ENCODE measurements at places on chromosomes 7 and 10.

DNA sequence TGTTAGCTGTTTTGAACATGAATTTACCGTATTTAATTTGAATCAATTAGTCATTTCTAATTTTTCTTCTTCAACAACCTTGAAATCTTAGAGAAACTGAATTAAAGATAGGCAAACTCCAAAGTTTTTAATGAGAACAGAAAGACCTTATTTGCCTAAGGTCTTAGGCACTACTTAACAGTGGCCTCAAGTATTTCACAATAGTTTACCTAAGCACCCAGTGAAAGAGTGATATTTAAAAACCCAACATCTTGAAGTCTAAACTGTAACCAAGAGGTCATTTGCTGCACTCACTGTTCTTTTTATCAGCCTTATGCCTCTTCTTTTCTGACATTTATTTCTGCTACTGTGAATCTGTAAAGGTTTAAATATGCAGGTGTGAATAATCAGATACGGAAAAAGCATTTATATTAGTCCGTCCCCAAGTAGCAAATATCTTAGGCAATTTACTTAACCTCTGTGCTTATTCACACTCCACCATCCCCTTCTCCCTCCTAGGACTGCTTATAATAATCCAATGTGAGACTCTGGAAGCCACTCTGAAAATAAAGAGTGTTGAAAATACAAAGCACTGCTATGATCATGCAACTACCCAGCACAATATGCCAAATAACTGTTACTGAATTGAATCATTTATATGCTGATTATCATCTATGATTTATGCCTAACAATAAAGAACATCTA is 105.7 kb downstream of the ELAPOR2 start:
- DNase-seq, result no peak

DNA sequence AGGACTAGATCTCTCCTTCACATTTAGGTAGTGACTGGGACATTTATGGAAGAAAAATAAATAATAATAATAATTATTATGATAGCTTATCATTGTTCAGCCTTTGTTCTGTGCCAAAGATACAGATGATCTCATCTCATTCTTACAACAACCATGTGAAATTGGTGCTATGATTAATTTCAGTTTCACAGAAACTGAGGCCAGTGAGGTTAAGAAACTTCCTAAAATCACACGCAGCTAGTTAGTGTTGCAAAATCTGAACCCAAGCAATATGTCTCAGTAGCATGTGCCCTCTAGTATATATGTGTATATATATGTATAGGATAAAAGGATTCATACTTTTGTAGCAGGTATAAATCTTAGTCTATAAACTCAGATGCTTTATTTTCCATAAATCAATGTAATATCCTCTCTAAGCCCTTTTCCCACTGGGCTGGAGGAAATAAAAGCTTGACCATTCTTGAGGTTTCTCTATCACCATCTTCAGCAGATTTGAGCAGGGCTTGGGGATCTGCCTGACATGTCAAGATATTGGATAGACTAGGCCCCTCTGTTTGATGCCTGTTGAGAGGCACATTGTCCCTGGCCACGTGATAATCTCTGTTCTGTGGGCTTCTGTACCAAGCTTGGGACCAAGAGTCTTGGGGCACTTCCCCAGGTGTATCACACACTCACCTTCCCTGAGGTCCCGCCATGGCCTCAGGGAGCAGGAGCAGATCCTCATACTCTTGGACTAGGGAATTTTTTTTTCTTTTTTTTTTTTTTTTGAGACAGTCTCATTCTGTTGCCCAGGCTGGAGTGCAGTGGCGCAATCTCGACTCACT is 172.6 kb upstream of the NRP1 start:
- no peak for DNase-seq

- peak; percentile 11 for DNase-seq
Observed at GRCh38 chr7:128398016-128398840, 11.6 kb downstream of the IMPDH1 start.

GRCh38 chr7:96330193-96330592 is 8.3 kb upstream of the SLC25A13 start:
- no peak for DNase-seq

DNA sequence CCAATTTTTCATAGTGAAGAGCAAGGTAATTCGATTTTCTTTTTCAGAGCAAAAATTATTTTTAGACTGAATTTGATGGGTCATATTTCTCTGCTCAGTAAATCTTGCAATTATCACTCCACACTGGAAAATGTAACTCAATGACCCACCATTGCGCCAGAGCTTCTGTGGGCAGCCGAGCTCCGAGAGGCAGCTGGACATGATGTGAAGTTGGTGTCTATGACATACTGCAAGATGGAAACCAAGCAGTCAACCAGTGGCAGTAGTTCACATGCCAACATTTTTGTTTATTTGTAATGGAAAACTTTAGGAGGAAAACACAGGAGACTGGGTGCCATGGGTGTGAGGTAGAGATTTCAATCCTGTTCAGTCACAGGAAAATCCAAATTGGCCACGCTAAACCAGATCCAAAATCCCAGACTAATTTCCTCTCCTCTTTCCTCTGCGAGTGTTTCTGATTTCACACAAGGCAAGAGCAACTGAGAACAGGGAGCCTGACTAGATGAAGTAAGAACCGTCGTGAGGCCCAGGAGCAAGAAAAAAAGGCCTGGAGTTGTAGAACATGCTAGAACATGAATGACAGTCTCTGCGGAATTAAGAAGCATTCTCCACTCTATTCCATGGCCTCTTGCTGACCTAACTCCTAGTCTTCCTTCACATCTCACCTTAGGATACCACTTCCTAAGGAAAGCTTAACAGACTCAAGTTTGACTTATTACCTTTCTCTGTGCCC is 39.3 kb downstream of the CALD1 start:
- no peak for DNase-seq

GRCh38 chr7:1176891-1177373 is 16.9 kb upstream of the ZFAND2A start:
- DNase-seq, result peak; percentile 79

- no peak for DNase-seq
Observed at GRCh38 chr10:91424016-91424415, 13.9 kb downstream of the HECTD2 start.

DNA sequence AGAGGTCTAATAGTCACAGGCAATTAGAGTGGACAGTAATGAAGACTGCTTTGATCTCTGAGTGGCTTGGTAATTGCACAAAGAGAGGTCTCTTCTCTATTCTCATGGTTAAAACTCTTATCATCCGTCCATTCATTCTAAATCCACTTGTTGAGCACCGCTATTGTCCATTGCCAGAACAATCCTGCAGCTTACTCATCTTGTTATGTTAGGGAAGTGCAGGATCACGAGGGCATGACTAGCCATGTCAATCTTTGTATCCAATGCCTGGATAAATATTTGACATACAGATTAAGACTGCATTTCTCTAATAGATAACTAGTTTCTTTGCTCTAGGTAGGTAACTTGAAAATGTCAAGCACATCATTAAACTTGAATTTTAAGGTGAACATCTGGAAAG is 14.9 kb downstream of the SFTPD start:
- no peak for DNase-seq

- DNase-seq, result no peak
Observed at GRCh38 chr10:88906921-88907320, 26.9 kb downstream of the STAMBPL1 start.

DNA sequence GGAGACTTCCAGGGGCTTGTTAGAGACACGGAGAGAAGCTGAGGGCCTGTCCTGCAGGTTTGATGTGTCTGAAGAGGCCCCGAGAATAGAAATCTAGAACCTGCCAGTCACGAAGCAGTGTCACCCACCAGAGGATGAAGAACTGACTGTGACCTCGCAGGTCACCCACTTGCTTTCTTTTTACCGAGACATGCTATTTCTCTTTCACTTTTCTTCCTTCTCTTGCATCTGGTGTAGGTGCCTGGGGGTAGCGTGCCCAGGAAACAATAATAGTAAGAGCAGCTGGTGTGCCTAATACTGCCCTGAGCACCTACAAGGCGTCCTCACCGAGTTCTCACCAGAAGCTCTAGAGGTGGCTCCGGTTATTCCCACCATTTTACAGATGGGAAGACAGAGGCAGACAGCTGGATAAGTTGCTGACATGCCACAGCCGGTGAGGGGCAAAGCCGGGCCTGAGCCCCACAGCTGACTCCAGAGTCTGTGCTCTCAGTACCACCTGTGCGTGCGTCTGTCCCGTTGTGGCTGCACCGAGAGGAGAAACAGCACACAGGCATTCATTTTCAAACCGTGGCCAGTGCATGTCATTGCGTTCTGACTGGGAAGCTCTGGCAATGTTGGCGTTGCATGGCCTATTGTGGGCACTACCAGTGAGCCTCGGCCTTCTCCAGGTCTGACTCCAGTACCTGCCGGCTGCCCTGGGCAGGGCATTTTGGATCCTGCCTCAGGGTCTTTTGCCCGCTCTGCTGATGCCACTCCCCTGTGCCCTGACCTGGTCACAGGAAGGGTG is 7.8 kb downstream of the CHST3 start:
- DNase-seq, result no peak

All from erythroblast (primary cell).